ENCODE measurements at places on chromosomes 7 and 10.

- no peak for DNase-seq
These were observed 79.7 kb upstream of the MACROH2A2 start for GRCh38 chr10:69972981-69973397.

GRCh38 chr7:73707045-73707631, 12.3 kb downstream of the STX1A start:
- no peak for DNase-seq

DNA sequence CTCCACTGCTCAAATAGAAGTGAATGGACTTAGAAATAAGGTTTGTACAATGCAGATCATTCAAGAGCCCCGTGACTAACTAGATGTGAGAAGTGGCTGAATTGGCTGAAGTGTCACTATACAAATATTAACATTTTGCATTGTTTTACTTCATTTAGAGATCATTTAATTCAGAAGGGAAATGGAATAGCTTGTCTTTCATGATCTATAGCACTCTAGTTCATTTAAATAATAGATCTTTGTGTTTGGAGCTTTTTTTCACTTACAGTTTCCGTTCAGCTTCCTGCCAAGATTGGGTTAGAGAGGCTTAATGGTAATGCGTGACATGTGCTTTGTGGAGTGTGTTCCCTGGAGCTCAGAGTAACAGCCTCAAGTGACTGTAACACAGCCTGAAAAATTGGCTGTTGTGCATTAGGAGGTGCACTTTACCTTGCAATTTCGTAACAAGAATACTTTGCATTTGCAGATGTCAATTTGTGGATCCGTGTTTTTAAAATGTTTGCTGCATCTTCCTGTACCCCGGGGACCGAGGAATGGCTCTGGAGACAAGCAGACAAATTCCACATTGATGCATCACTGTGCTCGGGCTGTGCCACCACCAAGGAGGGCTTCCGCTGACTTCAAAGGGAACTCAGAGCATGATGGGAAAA, 170.3 kb downstream of the NRP1 start:
- no peak for DNase-seq

DNA sequence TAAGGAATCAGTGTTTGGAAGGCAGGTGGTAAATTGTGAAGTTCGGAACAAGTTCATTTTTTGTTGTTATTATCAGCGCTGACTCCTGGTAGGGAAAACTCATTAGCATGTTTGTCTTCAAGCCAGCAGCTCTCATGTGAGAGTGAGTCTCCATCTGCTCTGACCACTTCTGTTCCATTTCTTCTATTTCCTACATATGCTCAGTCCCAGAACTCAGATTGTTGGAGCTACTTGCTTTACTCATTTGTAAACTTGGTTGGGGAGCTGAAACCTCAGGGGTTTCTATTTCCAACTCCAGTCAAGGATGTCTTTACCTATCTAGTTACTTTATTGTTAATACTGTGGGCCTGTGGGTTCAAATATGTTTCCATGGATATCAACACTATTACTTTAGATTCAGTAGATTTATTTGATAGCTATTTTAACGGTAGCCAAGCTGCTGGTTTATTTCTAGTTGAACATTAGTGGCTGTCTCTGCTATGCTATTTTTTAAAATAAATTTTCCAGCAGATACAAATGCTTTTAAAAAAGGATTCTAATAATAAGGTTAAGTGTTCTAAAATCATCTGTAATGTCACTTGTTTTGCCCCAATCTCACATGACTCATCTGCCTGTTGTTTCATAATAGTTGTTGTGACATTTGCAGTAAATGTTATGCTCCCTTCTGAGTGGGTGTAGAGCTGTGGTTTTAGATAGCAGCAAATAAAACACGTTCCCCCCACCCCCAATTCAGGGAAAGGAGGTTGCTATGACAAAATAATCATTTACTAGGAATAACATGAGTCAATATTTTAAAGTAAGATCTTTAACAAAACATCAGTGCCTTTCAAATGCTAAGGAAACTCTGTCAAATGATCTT, 143.3 kb downstream of the HDAC9 start:
- DNase-seq: no peak

GRCh38 chr10:94217411-94217810, 145.3 kb downstream of the NOC3L start:
- DNase-seq: no peak

GRCh38 chr10:74825371-74826141, 844 bp upstream of the KAT6B start:
- DNase-seq: peak; percentile 42

DNA sequence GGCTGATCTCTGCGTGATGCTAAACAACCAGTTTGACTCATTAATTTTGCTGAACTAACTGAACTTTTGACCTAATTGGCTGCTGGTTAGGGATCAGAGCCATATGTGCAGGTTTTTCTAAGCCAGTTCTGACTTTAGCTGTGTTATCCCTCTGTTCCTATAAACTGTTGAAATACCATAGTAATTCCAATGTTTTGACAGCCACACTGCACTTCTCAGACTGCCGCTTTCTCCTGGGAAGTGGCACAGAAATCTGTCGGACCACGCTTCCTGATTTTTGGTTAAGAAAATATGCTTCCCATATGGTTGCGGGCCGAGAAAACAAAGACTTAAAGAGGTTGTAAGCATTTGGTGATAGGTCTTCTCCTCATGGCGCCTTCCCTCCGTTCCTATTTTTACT, 42.3 kb downstream of the TBXAS1 start:
- DNase-seq: no peak

DNA sequence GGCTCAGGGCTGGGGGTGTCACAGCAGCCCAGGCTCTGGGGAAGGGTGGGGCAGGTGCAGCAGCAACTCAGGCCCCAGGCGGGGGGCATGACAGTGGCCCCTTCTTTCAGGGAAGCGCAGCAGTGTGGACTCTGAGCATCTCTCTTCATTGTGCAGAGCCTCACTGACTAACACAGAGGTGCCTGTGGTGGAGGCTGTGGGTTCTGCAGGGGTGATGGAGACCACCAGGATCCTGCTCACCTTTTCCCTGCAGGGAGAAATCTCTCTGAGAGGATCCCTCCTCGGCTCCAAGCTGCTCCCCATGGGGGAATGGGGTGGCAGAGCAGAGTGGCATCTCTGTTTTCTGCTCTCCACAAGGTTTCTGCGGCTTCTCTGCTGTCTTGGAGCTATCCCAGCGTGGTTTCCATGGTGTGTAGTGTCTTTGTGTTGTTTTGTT, 37.8 kb upstream of the SHH start:
- DNase-seq: no peak

DNA sequence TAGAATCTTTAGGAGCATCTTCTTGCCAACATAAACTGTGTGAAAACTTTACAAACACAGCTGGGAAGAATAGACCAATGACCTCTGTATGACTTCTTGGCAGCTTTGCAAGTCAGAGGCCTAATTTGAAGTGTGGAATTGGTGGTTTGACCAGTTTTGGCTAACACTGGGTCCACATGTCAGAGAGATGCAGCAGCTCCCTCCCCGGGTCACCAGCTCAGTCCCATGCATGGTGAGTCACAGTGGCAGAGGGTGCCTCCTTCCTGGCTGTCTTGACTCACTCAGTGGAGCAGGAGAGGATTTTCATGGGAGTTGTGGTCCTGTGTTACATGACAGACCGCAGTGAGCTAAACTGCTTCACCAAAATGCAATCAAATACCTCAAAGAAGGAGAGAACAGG, 8.2 kb upstream of the STARD3NL start:
- no peak for DNase-seq

GRCh38 chr7:68038621-68039314, 1042.1 kb downstream of the TYW1 start:
- no peak for DNase-seq

GRCh38 chr7:25923741-25924460, 228.1 kb upstream of the NFE2L3 start:
- no peak for DNase-seq

DNA sequence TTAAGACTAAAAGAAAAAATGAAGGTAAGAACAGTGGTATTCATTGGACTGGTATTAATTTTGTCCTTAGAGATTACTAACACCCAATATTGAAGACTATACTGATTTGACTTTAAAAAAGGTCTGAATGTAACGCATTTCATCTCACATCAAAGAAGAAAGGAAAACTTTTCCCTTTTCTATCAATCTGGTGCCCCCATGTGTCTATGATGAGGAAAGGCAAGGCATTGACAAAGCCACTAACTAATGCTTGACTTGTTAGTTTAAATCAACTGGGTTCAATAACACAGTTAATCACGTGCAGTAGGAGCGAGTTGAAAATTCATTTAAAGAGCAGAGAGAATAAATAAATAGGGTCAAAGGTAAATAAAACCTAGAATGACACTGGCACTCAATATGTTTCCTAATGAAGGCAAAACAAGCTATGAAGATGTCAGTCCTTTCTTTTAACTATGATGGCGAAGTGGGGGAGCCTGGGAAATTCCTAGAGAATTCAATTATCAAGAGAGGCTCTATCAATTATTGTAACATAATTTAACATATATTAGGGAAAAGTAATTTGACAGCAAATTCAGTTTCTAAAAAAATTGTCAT, 180.9 kb downstream of the ANK3 start:
- peak; percentile 20 for DNase-seq

DNA sequence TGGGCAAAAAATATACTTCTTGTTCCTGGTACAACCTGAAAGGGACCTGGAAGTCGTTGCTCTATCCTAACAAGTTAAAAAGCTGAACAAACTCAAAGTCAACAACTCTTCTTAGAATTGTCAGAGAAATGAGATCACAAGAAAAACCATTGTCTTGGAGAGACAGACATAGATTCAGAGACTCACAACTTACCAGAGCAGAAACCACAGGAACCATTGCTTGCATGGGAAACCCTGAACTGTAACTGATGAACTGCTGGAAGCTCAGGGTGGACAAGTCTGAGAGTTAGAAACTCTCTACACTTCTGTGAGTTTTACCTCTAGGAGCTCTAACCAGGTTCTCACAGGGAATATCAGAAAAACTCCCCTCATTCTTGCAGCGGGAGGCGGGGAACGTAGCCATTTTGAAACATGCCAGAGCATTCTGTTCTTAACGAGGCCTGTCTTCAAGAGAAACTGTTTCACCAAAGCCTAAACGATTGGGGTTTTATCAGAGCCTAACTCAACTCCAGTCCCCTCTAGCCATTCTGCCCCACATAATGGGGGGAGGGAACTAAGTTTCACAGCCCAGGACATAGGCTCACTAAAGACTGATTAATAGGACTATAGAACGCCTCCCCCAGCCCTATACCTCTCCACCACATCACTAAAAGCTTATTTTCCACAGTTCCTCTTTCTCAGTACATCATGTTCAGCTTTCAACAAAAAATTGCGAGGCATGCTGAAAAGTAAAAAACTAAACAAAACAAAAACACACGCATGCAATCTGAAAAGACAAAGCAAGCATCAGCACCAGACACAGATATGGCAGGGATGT, 12.0 kb upstream of the GSDME start:
- DNase-seq: no peak

DNA sequence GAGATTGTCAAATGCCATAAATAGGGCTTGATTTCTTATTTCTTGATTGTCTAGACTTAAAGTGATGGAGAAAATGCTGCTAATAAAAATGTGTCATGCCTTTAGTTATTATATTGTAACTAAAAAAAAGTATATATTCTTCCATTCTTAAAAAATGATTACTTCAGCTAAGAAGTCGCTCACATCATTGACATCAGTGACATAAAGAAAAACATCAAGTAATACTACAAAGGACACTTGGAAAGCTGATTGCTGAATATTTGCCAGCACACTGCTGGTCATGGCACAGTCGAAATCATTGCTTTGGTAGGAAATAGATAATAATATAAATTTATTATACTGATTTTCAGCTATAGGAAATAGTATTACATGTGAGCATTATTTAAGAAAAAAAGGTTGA, 62.6 kb downstream of the LOXL4 start:
- no peak for DNase-seq

DNA sequence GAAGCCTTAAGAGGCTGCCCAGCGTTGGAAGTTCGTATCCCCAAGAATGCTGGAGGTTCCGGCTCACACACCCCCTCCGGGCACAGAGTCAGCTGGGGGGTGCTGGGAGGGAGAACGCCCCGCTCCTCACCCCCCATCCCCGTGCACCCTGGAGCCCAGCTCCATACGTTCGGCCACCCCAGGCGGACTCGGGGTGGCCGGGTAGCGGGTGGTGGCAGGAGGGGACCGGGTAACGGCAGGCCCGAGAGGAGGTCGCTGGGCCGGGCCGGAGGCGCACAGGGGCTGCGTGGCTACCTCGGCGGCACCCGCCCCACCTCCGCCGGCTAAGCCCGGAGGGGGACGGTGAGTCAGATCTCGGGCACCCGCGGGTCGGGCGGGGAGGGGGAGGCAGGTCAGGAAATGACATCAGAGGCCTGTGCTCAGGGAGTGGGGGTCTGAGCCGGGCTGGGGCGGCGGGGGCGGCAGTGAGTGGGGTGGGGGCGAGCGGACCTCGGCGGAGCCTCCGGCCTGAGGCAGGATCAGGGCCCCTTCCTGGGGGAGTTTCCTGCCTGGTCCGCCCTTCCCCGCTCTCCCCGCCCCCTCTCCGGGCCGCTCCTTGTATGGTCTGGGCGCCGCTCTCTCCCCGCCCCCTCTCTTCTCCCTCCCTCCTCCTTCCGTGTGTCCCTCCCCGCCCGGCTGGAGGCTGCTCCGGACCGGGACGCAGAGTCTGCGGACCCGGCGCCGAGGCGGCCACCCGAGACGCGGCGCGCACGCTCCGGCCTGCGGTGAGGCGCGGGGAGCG, at the start of gene ZYX:
Gene ZYX (plus strand): TSS at position 700 of the 781 bp plus-strand sequence. CDS start 227 bp downstream, outside the sequence.
- peak; percentile 95 for DNase-seq

DNA sequence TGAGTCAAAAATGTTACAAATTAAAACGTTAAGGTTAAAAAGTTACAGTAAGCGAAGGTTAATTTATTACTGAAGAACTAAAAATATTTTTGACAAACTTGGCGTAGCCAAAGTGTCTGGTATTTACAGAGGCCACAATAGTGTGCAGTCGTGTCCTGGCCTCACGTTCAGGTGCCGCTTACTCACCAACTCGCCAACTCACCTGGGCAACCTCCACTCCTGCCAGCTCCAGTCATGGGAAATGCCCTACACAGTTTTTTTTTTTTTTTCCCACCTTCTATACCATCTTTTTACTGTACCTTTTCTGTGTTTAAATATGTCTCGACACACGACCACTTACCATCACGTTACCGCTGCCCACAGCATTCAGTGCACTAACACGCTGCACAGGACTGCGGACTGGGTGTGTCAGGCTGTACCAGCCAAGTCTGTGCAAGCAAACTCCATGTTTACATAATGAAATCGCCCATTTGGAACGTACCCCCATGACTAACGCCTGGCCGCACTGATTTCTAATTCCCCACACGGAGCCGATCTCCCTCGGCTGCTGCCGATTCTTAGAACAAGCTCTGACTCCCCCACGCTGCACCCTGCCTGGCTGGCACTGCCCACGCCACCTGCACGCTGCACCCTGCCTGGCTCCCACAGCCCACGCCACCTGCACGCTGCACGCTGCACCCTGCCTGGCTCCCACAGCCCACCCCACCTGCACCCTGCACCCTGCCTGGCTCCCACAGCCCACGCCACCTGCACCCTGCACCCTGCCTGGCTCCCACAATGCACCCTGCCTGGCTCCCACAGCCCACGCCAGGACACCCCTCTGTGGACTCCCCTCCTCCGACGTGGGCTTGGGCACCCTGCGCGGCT, 203.1 kb downstream of the ZMYND11 start:
- no peak for DNase-seq

GRCh38 chr7:12982178-12982577, 294.7 kb downstream of the ARL4A start:
- no peak for DNase-seq
